WTC11 (cell line): ENCODE measurements at places on chromosomes 1 and 21.
A peak's percentile ranks its signal among the peaks of the same experiment; 100 is the strongest.

DNA sequence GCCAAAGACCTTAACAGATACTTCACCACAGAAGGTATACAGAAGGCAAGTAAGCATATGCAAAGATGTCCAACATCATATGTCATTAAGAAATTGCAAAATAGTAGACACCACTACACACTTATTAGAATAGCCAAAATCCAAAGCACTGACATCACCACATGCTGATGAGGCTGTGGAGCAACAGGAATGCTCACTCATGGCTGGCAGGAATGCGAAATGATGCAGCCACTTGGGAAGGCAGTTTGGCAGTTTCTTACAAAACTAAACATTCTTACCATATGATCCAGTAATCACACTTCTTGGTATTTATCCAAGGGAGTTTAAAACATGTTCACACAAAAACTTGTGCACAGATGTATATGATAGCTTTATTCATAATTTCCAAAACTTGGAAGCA lies 261.2 kb upstream of the AJAP1 start:
- DNase-seq, result no peak

DNA sequence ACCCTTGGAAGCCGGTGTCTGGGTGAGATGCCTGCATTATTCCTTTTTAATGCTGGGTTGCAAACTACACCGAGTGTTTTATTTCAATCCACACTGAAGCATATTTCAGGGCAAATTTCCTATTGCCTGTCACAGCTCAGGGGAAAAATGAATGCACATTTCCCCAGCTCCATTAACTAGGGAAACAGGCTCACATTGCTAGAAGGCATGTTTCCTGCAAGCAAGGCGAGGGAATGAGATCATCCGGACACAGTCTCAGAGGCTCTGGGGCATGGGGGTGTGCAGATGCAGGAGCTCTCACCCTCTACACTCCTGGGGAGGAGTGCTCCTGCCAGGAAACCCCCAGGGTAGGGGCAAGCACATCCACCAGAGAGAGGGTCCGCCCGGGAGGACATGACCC lies 24.6 kb downstream of the SYT2 start:
- DNase-seq, result no peak

- no peak for DNase-seq
Measured at GRCh38 chr1:81894867-81895266, 94.1 kb downstream of the ADGRL2 start.

GRCh38 chr1:11065796-11066195 lies 6.0 kb upstream of the SRM start:
- DNase-seq, result no peak

- DNase-seq, result no peak
Measured at GRCh38 chr1:64212031-64212430, 8.6 kb downstream of the UBE2U start.

GRCh38 chr1:153687346-153688125 lies 9.0 kb downstream of the NPR1 start:
- DNase-seq, result no peak

GRCh38 chr1:88216441-88216840 lies 467.6 kb upstream of the PKN2 start:
- no peak for DNase-seq

GRCh38 chr1:150944856-150945255 lies 18.7 kb downstream of the SETDB1 start:
- DNase-seq, result no peak

DNA sequence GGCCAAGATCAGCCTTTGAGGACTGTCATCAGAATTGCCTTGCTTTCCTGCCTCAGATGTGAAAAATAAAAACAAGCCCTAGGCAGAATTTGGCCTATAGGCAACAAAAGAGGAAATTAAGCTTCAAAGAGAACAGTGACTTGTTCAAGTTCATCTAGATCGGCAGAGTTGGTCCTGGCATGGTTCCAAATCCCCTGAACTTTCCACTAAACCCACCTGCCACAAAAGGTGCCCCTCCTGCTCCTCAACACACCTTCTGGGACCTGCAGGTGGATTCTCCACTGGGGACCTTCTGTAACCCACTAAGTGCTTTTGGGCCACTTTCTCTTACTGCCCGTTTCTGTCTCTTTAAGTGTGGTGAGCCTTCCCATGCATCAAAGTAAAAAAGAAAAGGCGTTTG lies 42.5 kb upstream of the LRRN2 start:
- DNase-seq, result no peak

DNA sequence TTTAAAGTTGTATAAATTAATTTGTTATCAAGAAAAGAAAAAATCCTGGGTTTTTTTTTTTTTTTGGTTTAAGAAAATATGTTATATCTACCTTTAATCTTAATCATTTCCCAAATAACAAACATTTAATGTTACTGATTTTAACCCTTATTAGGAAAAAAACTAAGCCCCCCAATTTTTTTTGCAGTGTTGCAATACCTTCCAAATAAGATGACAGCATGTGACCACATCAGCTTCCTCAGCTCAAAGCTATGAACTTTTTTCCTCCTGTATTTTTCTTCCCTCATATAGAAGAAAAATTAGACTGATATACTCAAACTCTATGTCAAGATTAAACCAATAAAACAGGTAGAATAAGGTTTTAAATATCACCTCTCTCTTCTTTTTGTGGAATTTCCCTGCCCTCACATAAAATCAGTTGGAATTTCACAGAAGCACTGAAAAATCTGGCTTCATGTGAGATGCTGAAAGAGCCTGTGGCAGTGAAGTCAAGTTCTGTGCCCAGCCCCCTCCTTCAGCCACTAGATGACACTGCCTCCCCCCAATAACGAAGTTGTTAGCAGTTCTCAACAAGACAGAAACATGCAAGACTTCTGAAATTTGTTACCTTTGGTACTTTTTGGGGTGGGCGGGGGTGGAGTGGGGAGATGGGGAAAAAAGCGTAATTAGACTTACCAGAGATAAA lies 9.6 kb upstream of the SMYD2 start:
- peak; percentile 24 for DNase-seq
